Upper lobe of right lung (tissue), 1 donor: ENCODE measurements at places on chromosomes 6 and 20. TPM values are rescaled to one million over a fixed set of nuclear protein-coding genes. Genes with fewer than 3 reads are reported as not detected.
A peak's percentile ranks its signal among the peaks of the same experiment; 100 is the strongest.

- no peak overlapping the region for H3K27ac ChIP-seq
- H3K4me3 ChIP-seq, result no peak overlapping the region
- H3K4me1 ChIP-seq, result peaks cover 4% of the 10 kb centered on the region
- no peaks in the 10 kb centered on the region for H3K27me3 ChIP-seq
Measured at GRCh38 chr6:119110601-119111548, 32.4 kb upstream of the FAM184A start.

- peaks cover 15% of the 10 kb centered on the region for H3K4me1 ChIP-seq
- H3K27ac ChIP-seq, result no peak overlapping the region
- DNase-seq, result no peak
- H3K4me3 ChIP-seq, result no peak overlapping the region
Measured at GRCh38 chr20:37692459-37693166, 1.2 kb upstream of the CTNNBL1 start.

DNA sequence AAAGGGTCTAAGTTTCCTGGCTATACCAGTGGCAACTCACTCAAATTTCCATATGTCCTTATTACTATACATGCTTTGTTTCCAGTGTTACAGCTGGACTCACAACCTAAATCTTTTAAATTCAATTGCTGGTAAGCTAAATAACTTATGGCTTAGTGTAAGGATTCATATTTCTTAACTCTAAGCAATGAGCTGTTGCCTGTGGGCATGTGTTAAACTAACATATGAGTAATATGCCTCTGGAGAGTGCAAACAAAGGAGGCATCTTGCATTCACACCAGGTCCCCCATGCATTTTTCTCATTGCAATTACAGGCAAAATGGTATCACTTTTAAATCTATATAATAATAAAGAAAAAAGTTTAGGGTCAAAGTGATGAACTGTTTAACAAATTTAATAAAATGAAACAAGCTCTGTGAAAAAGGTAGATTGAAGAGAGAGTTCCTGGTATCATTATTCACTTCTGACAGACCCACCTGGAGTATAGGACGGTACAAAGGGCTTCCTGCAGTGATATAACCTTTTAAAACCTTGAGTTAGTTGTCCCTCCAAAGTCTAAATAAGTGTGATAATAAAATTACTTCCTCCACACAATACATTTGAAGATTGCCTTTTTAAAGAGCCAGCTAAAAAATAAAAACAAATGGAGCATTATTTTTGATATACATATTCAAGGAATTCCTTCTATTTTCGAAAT, 57.6 kb upstream of the HMGCLL1 start:
- no peak for DNase-seq
- no peaks in the 10 kb centered on the region for H3K4me1 ChIP-seq
- no peaks in the 10 kb centered on the region for H3K36me3 ChIP-seq
- H3K27me3 ChIP-seq, result no peaks in the 10 kb centered on the region
- H3K27ac ChIP-seq, result no peak overlapping the region

- H3K36me3 ChIP-seq, result no peaks in the 10 kb centered on the region
- H3K4me1 ChIP-seq, result no peaks in the 10 kb centered on the region
- H3K27me3 ChIP-seq, result no peaks in the 10 kb centered on the region
- H3K27ac ChIP-seq, result no peak overlapping the region
Measured at GRCh38 chr6:6569096-6569810, 19.3 kb upstream of the LY86 start.

The NRSN1 gene
- not detected for total RNA-seq

DNA sequence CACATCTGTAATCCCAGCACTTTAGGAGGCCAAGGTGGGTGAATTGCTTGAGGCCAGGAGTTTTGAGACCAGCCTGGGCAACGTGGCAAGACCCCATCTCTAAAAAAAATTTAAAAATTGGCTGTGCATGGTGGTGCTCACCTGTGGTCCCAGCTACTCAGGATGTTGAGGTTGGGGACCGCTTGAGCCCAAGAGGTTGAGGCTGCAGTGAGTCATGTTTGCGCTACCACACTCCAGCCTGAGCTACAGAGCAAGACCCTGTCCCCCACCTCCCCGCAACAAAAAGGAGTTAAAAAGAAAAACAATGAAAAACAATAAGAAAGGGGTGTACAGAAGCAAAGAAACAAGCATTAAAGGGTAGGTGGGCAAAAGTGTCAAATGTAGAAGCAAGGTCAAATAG, 57.3 kb downstream of the CDK19 start:
- H3K4me1 ChIP-seq, result no peaks in the 10 kb centered on the region
- H3K27ac ChIP-seq, result no peak overlapping the region
- H3K27me3 ChIP-seq, result no peaks in the 10 kb centered on the region
- H3K36me3 ChIP-seq, result no peaks in the 10 kb centered on the region
- no peak overlapping the region for H3K4me3 ChIP-seq

DNA sequence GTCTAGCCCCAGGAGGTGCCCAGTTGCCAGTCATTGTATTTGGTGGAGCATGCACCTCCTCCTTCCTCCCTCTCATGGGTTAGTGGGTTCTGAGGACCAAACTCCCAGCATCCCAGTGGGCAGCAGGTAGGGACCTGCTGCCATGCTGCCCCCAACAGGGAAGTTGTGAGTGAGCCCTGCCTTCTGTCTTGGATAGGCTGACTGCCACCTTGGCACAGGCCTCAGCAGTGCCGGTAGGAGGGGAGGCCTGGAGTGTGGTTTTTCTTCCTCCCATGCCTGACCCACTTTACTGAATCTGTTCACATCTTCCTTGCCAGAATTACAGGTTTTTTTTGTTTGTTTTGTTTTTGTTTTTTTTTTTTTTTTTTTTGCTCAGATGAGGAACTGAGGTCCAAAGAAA, 24.5 kb downstream of the PLCG1 start:
- peaks cover 29% of the 10 kb centered on the region for H3K4me1 ChIP-seq
- H3K27ac ChIP-seq, result no peak overlapping the region
- H3K4me3 ChIP-seq, result no peak overlapping the region
- no peaks in the 10 kb centered on the region for H3K27me3 ChIP-seq

- no peaks in the 10 kb centered on the region for H3K4me1 ChIP-seq
- H3K27me3 ChIP-seq, result no peaks in the 10 kb centered on the region
- no peaks in the 10 kb centered on the region for H3K36me3 ChIP-seq
Measured at GRCh38 chr6:105080279-105080678, 99.5 kb downstream of the POPDC3 start.

The TCF15 gene
- total RNA-seq, result 0.43 TPM

GRCh38 chr6:41713650-41714291, 21.6 kb downstream of the TFEB start:
- peaks cover 42% of the 10 kb centered on the region for H3K4me1 ChIP-seq
- H3K4me3 ChIP-seq, result no peak overlapping the region
- peak overlapping the region; percentile 70 for H3K27ac ChIP-seq
- DNase-seq, result no peak
- no peaks in the 10 kb centered on the region for H3K27me3 ChIP-seq
- H3K36me3 ChIP-seq, result no peaks in the 10 kb centered on the region

DNA sequence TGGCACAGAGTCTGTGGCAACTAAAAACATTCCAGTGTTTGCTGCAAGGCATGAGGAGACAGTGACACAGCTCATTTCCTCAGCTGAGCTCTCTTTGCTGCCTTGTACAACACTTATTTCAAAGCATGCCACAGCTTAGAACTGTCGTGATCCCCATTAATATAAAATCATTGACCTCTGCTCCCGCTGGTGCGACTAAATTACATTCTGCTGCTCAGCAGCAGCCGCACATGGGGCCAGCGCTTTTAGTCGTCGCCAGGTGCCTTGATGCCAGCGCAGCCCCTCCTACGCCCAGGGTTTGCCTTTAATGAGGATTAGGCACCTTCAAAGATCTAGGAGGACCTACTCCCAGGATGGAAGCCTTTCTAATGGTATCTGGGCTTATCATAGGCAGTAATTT, 717.9 kb upstream of the POU3F2 start:
- no peaks in the 10 kb centered on the region for H3K27me3 ChIP-seq
- DNase-seq, result no peak
- no peak overlapping the region for H3K4me3 ChIP-seq
- no peaks in the 10 kb centered on the region for H3K36me3 ChIP-seq
- no peaks in the 10 kb centered on the region for H3K4me1 ChIP-seq
- H3K27ac ChIP-seq, result no peak overlapping the region

DNA sequence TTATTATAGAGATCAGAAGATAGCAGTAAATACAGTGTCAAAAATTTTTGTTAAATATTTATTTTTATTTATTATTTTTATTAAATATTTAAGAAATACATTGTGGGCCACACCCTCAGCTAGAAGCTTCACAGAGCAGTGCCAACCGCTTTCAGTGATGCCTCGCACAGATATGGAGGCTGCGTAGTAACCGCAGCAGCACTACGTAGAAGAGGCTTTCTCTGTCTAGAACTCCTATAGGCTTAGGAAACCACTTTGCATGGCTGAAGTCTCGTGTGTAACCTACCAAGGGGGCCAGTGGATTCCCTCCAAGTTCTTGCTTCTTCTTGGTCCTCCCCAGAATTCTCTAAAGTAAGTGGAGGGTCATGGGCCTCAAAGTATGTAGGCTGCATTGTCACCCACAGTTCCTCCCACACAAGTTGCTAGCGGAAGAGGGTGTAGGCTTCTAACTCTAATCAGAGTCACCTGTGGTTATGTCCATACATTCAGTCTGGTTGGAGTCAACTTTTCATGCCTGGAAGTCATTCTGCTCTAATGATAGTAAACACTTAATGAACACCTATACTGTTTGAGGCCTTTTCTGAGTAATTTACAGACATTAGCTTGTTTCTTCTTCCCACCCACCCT, 285.6 kb downstream of the CDKAL1 start:
- H3K27me3 ChIP-seq, result no peaks in the 10 kb centered on the region
- H3K27ac ChIP-seq, result no peak overlapping the region
- H3K4me3 ChIP-seq, result no peak overlapping the region
- no peak for DNase-seq
- H3K36me3 ChIP-seq, result no peaks in the 10 kb centered on the region

GRCh38 chr6:11204794-11205366, 27.6 kb downstream of the NEDD9 start:
- H3K27ac ChIP-seq, result no peak overlapping the region
- DNase-seq, result no peak
- H3K4me3 ChIP-seq, result no peak overlapping the region

The ID4 gene
- 35.2 TPM for total RNA-seq

GRCh38 chr6:128757961-128758360, 125.0 kb upstream of the LAMA2 start:
- no peak overlapping the region for H3K27ac ChIP-seq
- H3K4me1 ChIP-seq, result no peaks in the 10 kb centered on the region
- no peak for DNase-seq
- H3K27me3 ChIP-seq, result no peaks in the 10 kb centered on the region
- H3K36me3 ChIP-seq, result no peaks in the 10 kb centered on the region
- no peak overlapping the region for H3K4me3 ChIP-seq

DNA sequence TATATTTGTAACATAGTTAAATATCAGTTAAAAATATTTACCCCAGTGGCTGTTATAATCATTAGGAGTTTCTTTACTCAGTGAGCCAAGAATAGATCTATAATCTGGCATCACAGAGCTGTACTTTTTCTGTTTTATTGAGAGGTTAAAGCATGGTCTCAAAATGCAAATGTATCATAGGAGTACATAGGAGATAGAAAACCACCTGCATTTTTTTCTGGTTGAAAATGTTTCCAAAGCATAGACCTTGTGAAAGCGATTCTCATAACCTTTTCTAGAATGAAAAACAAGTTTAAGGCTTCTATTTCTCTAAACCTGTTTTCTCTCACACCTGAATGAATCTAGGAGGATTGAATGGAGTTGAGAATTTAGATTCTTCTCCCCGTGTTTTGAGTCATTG, 14.4 kb downstream of the KCNQ5 start:
- H3K27me3 ChIP-seq, result no peaks in the 10 kb centered on the region
- H3K4me3 ChIP-seq, result no peak overlapping the region
- DNase-seq, result no peak

DNA sequence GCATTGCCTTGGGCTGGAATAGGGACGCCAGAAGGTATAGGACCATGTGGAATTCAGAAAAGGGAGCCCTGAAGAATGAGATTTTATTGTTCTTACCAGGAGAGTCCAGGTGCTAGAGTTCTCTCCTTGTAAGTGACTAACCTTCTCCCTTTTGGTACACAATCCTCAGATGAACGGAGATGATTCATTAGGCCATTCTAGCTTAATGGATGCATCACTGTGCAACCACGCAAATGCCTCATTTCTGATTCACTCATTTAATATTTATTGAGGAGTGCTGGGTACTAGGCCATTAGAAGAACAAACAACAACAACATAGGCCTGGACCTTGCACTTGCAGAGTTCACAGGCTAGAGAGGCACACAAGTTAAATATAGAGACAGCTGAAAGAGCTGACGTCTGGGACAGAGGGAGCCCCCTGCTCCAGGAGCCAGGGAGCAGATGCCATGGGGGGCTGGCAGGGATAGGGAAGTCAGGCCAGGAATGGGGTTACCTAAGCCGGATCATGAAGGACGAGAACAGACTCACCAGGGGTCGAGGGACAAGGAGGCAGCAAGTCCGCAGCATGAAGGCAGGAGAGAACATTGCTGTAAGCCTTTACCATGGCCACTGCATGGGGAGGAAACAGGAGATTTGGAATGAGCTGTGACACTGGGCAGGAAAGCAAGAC, 179.5 kb upstream of the AKAP12 start:
- H3K4me3 ChIP-seq, result no peak overlapping the region
- DNase-seq, result no peak
- no peaks in the 10 kb centered on the region for H3K4me1 ChIP-seq
- H3K27ac ChIP-seq, result no peak overlapping the region
- H3K27me3 ChIP-seq, result no peaks in the 10 kb centered on the region

GRCh38 chr20:43138061-43138770, 51.5 kb downstream of the PTPRT start:
- H3K27ac ChIP-seq, result no peak overlapping the region
- no peaks in the 10 kb centered on the region for H3K27me3 ChIP-seq
- no peak overlapping the region for H3K4me3 ChIP-seq
- no peaks in the 10 kb centered on the region for H3K36me3 ChIP-seq

The FRK gene
- total RNA-seq, result 7.2 TPM

DNA sequence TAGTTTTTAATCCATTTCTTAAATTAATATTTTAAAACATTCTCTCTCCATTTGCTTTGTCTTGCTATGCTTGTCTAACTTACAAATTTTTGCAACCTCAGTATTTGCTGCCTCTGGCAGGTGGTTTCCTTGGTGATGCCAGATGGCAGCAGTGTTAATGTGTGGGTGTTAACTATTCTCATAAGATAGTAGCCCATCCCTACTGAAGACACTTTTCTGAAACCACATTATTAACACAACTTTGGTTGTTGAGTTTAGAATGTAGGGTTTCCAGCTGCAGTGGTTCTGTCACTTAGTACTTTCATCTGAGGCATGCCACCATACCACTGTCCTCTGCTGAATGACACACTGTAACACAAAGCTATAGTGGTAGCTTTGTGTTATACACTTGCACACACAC, 75.1 kb downstream of the MYO6 start:
- H3K36me3 ChIP-seq, result peaks cover 4% of the 10 kb centered on the region
- no peak overlapping the region for H3K27ac ChIP-seq
- no peak for DNase-seq
- H3K4me1 ChIP-seq, result no peaks in the 10 kb centered on the region
- H3K27me3 ChIP-seq, result no peaks in the 10 kb centered on the region

GRCh38 chr20:21373436-21373835, 23.9 kb downstream of the NKX2-4 start:
- no peak overlapping the region for H3K4me3 ChIP-seq
- H3K36me3 ChIP-seq, result peaks cover 52% of the 10 kb centered on the region
- no peaks in the 10 kb centered on the region for H3K27me3 ChIP-seq
